ENCODE measurements at places on chromosomes 12 and 14.

- no peak for ATAC-seq
Measured at GRCh38 chr14:32375663-32376062, 46.6 kb downstream of the AKAP6 start.

- no peak for ATAC-seq
Measured at GRCh38 chr14:24064091-24064795, 7.1 kb upstream of the CPNE6 start.

- ATAC-seq = no peak
Measured at GRCh38 chr12:91687052-91688017, 458.3 kb downstream of the BTG1 start.

DNA sequence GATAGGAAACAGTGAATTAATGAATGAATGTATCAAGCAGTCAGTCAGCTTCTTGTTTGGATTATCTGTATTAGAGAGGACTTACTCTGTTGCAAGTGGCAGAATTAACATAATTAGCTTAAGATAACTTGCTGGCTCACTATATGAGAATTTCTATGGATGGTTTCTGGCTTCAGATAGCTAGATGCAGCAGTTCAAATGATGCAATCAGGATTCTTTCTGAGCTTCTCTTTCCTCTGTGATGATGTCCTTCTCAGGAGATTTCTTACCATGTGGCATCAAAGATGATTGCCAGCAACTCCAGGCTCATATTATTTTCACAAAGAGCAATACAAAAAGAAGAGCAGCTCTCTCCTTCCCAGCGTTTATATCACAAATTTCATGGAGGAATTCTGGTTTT is 30.7 kb downstream of the FRMD6 start:
- ATAC-seq = no peak

- ATAC-seq = no peak
Measured at GRCh38 chr12:65282840-65283239, 4.4 kb downstream of the MSRB3 start.

DNA sequence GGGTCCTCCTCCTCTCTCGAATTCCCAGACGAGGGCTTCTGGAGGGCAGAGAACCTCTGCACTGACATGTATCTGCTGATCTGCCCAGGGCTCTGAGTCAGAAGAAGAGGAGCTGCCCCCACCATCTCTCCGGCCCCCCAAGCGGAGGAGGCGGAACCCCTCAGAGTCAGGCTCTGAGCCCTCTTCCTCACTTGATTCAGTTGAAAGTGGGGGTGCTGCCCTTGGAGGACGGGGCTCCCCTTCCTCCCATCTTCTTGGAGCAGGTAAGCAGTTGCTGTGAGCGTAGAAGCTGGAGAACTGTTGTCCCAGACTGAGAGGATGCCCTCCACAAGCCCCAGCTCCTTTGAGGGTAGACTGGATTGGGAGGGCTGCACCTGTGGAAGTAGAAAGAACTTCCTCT is 19.8 kb downstream of the PRPF40B start:
- no peak for ATAC-seq

DNA sequence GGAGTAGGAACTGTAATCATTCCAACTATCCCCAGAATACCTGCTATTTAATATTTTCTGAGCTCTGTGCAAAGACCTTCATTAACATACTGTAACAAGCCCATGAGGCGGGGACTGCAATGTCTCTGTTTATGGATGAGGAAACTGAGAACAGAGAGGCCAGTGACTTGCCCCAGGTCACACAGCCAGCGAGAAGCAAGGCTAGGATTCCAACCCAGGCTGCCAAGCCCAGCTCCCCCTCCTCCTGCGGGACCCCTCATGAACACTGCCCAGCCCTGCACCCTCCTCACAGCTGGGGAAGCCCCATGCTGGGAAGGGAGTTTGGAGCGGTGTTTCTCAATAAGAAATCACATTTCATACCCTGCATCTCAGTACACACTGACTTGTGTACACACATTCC is 10.9 kb downstream of the HVCN1 start:
- ATAC-seq = no peak

GRCh38 chr12:92949466-92949865 is 20.4 kb upstream of the EEA1 start:
- no peak for ATAC-seq

DNA sequence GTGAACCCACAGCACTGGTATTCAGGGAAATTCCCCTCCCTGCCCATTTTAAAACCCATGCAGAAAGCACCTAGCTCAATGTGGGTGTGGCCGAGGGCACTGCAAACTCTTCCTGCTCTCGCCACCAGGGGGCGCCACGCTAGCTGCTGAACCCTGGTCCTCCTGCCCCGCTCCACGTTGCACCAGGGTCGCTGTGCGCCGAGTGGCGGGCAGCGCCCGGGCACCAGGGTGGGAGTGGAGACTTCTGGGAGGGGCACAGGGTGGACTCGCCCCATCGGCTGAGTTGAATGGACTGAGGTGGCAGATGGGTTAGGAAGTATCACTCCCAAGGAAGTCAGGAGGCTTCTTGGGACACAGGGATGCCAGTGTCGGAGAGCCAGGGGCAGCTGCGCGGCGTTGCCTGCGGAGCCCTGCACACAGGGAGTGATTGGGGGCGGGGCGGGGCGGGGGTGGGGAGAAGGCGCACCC is 48.1 kb upstream of the BCL11B start:
- ATAC-seq = peak; percentile 58

DNA sequence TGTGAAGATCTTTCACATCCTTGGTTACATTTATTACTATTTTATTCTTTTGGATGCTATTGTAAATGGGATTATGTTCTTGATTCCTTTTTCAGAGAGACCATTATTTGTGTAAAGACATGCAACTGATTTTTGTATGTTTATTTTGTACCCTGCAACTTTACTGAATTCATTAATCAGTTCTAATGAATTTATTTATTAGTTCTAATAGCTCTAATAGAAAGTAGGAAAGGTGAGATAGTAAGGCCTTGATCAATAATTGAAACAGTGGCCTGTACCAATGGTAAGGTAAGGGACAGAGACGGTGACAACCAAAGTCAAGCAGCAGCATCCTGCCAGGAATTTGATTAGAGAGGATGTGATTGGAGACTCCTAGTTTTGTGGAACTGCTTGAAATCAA is 224.1 kb downstream of the PHLDA1 start:
- no peak for ATAC-seq

GRCh38 chr12:32390572-32391219 is 8.7 kb upstream of the FGD4 start:
- ATAC-seq = no peak

DNA sequence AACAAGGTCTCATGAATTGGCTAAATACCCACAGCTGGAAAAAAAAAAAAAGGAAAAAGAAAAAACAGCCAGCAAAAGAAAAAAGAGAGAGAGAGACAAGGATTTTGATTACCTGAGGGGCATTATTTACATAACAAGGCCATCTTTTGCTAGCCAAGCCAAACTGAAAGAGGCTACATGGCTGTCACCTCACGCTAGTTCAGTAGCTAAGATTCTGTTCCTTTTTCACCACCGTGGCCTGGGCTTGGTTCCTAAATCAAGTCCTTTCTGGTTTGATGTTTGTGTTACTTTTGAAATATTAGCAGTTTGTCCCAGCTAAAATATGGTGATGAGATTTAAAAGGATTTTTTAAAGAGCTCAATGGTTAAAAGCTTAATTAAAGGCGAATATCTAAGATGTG is 2.0 kb upstream of the SDS start:
- no peak for ATAC-seq

- ATAC-seq = no peak
Measured at GRCh38 chr12:3216726-3217682, 139.8 kb downstream of the TSPAN9 start.

GRCh38 chr14:92986254-92987147 is 63.6 kb downstream of the CHGA start:
- ATAC-seq = no peak

GRCh38 chr12:86213012-86213411 is 43.2 kb downstream of the MGAT4C start:
- ATAC-seq = no peak

DNA sequence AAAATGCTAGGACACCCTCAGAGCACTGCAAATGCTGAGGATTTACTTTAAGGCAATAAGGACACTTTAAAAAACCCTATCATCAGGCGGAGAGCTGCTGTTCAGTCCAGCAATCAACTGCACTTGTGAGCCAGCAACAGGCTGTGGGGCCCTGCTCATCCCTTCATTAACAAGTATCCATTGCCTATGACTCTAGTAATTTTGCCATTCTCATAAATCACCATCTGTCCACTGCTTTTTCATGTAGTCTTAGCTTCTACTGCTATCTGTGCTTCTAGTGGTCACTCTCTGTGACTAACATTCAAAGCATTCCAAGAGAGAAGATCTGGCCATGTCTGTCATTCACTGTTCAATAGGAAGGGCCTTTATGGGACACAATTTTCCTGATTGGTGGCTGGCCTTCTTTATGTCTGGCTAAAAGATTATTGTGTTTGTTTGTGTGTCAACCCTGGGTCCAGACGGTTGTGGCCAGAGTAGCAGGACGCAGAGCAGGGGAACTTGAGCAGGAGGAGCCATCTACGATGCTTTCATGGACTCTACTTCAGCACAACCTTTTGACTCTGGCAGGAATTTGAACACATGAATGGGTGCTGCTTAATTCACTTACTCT is 3.6 kb upstream of the KRAS start:
- no peak for ATAC-seq

DNA sequence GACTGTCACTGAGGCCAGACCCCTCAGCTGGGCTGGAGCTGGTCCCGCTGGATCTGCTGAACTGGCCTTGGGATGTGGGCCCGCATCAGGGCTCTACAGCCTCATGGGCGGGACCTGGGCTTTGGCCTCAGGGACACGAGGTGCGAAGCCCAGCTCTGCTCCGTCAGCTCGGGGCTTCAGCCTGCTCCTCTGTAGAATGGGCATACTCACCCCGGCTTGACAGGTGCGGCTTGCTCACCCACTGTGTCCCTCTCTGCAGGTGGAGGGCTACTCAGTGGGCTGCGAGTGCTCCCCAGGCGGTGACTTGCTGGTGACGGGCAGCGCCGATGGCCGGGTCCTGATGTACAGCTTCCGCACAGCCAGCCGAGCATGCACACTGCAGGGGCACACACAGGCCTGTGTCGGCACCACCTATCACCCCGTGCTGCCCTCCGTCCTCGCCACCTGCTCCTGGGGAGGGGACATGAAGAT is 57.6 kb downstream of the BEGAIN start:
- no peak for ATAC-seq

GRCh38 chr12:65902500-65902899 is 78.2 kb downstream of the HMGA2 start:
- no peak for ATAC-seq

Data from activated CD4-positive, CD25-positive, alpha-beta regulatory T cell treated with anti-CD3 and anti-CD28 coated beads, Interleukin-2, amount 50 U/mL, for 24 hours (primary cell).